Stimulated activated CD4-positive, alpha-beta T cell treated with anti-CD3 and anti-CD28 coated beads, Interleukin-1b, Interleukin-23, amount 100 ng/mL, for 4 hours (primary cell): ENCODE measurements at places on chromosomes 13 and 19.

DNA sequence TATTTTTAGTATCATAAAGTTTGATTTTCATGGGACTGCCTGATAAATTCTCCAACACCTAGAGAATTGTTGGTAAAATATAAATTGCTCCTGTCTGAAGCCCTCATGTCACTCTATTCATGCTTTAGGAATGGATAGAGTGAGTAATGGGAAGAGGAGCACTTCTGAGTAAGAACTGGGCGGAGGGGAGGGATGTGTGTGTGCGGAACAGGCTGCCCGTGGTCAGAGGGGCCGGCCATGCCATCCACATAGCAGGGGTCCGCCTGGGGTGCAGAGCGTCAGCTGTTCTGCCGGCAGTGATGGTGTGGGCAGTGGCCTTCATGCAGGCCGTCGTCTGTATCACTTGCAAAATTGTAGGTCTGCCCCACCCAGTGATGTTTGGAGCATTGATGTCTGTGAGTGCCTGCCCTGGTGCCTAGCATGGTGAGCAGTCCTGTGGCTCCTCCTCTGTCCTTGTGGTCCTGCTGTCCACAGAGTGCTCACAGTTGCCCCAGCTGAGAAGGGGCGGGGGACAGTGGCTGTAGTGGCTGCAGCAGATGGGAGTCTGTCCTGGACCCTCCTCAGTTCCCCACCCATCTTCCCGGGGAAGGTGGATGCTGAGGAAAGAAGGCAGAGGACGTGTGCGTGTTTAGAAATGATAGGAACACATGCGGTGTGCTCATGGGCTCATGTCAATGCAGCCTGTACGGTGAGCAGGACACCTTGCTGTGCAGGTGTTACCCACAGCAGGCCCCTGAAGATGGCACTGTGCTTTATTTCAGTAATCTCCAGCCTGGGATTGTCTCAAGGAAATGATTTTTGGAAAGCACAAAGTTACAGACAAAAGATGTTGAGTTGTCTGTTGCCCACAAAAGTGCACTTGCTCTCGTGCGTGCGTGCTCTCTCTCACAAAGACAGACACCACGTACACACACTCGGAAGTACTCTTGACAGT, 49.4 kb upstream of the TEX29 start:
- DNase-seq, result no peak

- DNase-seq, result no peak
Measured at GRCh38 chr19:46834984-46835383, 15.7 kb downstream of the AP2S1 start.

DNA sequence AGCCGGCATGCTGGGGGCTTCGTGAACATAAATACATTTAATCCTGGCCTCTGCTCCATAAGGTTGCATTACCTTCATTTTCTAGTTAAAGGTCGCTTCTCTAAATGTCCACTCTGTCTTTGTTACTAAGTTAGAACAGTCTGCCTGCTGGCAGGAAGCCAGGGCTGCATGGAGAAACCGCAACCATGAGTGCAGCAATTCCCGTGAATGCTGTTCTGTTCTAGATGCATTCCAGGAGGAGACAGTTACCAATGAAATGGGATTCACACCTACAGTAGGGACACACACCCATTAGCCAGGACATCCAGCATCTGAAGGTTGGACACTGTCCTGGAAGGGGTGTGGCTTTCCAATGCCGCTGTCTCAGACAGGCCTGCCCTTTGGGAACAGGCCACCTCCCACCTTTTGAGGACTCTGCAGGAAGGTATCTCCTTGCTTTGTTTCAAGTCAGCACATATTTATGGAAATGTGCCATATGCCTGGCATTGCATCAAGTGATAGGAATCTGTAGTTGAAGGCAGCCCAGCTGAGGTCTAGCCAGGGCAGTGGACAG, 129.7 kb downstream of the SLC7A1 start:
- no peak for DNase-seq

- no peak for DNase-seq
Measured at GRCh38 chr13:102638741-102639140, 42.0 kb downstream of the TPP2 start.

GRCh38 chr13:20796791-20797508, 23.2 kb upstream of the EEF1AKMT1 start:
- no peak for DNase-seq

GRCh38 chr19:12380444-12380737, 14.9 kb upstream of the ZNF442 start:
- no peak for DNase-seq

GRCh38 chr19:51751655-51752054, at the start of gene FPR1:
TSS of gene FPR1 (minus strand) at chr19:51751878. CDS start at chr19:51746994, 4,884 bp downstream.
- DNase-seq, result no peak

DNA sequence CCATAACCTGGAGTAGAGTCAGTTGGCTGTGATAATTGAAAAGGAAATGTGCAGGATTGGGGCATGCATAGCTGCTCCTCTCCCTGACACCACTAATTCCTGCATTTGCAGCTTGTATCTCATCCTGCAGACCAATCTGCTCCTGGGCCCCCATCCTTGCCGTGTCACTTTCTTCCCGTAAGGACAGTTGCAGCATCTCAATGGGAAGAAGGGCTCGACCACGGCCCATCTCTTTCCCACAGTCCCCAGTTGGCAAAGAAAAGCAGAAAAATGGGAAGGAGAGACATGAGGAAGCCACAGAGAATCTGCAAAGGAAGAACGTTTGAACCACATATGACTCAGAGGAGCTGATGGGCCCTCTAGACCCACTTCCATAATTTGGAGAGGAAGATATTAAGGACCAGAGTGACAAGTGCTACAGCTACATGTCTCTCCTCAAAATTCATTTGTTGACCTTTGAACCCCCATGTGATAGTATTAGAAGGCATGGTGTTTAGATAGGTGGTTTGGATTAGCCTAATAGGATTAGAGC, 1.8 kb upstream of the SIGLEC12 start:
- no peak for DNase-seq

DNA sequence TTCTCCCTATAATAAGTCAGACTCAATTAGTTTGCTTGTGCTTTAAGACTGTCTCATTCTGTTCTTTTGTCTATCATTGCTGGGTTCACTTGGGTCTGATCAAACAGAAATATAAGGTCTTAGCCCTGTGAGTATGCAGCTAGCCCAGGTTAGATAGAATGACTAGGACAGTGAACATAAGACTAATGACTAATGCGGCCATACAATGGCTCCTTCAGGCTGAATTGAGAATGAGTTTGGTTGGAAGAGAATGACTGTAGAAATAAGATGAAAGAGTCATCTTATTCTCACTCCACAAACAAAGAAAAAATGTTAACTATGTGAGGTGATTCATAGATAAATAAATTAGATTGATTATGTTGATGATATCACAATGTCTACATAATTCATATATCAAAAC, 50.1 kb upstream of the OBI1 start:
- DNase-seq, result no peak

DNA sequence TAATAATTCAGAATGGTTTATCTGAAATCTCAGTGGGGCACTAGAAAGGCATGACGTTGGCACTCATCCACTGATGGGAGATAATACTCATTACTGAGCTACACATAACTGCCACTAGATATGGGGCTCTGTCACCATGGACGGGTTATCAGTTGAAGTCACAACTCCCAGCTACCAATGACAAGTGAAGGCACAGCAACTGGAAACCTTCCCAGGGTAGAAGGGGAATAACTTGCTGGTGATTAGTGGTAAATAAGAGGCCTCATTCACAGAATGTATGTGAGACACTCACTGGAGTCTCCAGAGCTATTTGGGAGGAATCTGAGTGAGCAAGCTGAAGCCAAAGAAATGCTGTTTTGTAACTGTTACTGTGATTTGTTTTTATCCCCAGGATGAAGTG, 249.6 kb downstream of the ENOX1 start:
- DNase-seq, result no peak

GRCh38 chr13:46492946-46493345, 60.0 kb upstream of the LRCH1 start:
- DNase-seq, result no peak

DNA sequence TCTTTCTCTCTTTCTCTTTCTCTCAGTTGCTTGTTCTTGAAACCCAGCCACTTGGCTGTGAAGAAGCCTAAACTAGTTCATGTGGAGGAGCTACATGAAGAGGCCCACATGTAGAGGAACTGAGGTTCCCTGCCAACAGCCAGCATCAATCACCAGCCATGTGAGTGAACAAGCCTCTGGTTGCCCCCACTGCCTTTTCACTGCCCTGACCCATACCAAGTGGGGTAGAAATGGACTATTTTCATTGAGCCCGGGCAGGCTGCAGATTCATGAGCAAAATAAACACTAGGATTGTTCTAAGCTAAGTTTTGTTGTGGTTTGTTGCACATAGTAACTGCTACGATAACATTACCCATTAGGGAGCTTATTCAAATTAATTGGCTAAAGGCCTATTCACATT, 78.7 kb upstream of the FAM216B start:
- no peak for DNase-seq

GRCh38 chr19:656751-657559, 6.1 kb downstream of the RNF126 start:
- DNase-seq, result no peak

- DNase-seq, result no peak
Measured at GRCh38 chr13:22862478-22862877, 318.3 kb upstream of the SGCG start.

DNA sequence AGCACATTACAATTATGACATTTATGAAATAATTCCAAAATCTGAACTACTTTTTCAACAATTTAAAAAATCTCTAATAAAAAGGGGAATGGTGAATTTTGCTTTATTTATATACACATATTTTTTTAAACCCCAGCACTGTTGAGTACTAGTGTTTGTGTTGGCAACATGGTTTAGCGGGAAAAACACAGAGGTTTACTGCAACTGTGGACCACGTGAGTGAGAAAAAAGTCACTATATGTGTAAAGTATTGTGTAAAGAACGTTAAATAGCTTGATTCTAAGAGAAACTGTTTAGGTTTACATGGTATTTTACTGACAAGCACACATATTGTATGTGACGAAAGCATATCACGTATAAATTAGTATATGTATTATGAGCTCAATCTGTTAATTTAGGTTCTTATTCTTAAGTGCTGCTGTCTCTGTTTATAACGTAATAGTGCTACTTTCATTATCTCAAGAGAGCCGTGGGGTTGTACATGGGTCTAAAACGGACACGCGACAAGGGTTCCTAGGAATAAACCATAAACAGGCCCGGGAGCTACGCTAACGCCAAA, 617 bp downstream of the SKA3 start:
- no peak for DNase-seq

- DNase-seq, result no peak
Measured at GRCh38 chr19:30428844-30429243, 56.7 kb downstream of the ZNF536 start.

GRCh38 chr13:20708216-20708615, 4.7 kb downstream of the IL17D start:
- no peak for DNase-seq

DNA sequence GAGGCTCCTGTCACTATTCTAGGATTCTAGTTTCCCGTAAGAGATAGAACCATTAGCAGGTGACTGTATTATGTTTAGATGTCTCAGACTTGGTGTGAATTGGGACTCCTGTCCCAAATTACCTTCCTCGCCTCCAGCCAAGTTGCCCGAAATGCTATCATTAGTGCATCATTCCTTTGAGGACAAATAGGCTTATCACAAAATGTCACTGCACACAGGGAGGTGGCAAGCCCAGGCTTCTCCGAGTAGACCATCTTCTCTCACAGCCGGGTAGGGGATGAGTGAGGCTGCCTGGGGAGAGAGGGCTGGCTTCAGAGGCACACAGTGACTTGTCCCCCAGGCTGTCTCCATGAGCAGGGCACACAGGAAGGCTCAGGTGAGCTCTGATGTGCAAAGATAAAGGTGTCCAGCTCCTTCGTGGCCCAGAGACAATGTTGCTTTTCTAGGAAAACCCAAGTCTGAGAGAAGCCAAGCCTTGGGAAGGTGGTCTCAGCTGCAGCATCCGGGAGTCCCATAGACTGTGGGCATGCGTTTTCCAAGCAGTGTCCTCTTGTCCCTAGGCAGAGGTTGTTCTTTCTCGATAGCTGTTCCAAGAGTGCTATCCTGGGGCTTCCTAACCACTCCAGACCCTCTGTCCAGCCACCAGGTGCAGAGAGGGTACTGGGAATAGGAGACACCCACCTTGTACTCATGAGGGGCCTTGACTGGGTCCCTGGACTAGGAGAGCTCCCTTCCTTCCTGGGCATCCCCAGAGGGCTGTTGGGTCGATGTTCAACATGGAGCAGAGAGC, 163.1 kb upstream of the TSHZ3 start:
- no peak for DNase-seq

DNA sequence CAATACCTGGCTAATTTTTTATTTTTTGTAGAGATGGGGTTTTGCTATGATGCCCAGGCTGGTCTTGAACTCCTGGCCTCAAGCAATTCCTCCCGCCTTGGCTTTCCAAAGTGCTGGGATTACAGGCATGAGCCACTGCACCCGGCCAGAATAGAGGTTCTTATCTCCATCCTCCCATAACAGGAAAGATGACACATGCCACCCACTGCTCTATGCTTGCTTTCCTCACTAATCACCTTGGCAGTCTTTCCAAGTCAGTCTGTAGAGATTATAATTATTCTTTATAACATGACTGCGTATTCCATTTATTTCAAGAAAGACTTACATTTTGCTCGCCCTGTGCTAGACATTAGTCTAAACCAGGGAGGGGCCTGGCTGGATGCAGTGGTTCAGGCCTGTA, 6.7 kb downstream of the VAV1 start:
- DNase-seq, result no peak

DNA sequence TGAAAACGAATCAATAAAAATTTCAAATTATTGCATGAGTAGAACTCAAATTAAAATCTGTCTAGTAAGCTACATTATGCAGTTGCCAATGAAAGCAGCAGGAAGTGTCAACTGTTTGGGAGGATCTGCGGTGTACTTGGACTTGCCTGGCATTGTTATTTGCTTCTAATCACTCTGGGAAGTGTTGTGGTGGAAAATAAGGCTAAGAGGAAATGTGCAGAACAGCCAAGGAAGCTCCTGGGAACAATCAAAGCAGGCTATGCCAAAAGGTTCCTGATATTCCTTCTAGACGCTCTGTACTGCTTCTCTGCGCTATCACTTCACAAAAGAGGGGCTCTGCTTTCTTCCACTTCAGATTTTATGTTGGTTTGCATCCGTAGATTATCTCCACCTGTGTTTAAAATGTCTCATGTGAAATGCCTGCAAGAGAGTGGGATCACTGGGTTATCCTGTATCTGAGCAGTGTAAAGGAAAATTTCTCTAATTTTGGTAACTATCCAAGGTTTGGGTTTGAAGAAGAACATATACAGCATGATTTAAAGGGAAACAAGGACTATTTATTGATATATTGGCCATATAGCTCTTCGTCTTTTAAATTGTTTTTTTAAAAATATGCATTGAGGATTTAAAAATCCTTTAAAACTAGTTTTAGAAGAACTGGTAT, 182.7 kb upstream of the CSNK1A1L start:
- DNase-seq, result no peak
